Activated T-cell treated with anti-CD3 and anti-CD28 coated beads for 24 hours (primary cell): ENCODE measurements at places on chromosomes 16 and 17.

DNA sequence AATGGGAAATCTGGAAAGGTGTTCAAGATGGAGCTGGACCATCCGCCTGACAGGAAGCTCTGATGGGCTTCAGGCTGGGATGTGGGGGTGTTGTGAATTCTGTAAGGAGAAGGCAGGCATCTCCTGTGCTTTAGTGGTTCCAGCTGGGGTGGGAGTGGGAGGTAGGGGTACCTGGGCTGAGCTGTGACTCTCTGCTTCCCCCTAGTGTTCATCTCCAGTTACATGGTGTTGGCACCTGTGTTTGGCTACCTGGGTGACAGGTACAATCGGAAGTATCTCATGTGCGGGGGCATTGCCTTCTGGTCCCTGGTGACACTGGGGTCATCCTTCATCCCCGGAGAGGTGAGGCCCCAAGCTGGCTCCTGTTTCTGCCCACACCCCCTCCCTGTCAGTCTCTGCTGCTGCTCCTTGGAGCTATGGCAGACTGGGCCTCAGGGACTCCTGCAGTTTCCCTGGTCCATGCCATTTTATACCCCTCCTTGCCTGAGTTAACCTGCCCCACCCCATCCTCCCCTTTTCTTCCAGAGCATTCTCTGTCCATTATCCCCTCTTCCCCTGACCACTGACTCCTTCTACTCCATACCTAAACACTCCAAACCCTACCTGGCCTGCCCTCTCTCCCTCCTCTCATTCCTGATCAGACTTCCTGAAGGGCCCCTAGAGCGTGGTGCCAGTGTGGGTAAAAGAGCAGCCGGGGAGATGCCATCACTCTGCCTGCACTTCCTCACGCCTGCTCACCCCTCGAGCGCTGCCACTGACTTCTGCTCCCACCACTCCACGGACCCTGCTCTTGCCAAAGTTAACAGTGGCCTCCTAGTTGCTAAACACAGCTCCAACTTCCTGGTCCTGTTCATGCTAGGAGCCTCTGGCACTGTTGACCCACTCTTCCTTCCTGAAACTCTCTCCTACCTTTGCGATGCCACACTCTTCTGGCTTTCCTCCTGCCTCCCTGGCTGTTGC, 3.4 kb downstream of the SPNS1 start:
- DNase-seq = no peak

DNA sequence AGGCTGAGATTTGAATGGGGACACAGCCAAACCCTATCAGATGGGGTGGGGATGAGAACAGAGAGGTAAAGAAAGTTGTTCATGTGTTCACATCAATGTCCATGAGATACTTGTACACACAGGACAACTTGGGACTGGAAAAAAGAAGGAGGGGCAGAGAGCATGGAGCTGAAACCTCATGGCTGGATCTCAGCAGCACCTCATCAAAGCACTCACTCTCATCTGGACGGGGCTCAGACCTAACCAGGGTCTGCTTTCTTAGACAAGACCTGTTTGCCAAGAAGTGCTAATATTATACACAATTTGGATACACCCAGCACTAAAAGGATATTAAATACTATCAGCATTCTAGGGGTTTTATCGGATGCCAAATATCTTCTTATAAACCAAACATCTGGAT, 399.8 kb downstream of the SLC39A11 start:
- no peak for DNase-seq

DNA sequence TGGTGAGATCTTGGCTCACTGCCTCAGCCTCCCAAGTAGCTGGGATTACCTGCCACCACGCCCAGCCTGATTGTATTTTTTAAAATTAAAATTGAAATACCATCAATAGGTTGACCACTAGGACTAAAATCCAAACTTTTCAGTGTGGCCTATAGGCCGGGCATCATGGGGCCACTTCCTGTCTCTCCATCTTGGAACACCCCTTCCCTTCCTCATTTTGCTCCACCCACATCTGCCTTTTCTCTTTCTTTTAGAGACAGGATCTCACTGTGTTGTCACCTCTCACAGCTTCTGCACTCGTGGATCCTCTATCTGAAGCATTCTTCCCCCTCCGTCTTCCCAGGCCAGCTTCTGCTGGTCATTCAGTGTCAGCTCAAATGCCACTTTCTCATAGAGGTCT, 57.0 kb downstream of the BMERB1 start:
- DNase-seq = no peak

DNA sequence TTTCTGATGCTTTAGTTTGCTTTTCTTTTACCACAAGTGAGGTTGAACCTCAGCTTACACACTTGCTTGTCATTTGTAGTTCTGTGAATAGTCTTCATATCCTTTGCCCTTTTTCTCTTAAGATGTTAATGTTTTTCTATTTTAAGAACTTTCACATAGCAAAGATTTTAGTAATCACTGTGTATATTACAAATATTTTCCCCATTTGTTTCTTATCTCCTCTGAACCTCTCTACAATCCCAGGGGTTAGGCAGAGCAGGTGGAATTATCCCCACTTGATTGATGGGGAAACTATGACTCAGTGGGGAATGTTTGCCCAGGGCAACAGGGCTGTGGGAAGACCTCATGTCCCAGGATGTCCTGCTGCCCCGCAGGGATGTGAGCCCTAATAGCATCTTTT, 11.7 kb upstream of the MYH3 start:
- DNase-seq = no peak

GRCh38 chr17:10614536-10615155, 42.5 kb downstream of the MYH3 start:
- peak; percentile 11 for DNase-seq

GRCh38 chr17:8609910-8610309, 20.6 kb downstream of the MYH10 start:
- no peak for DNase-seq

DNA sequence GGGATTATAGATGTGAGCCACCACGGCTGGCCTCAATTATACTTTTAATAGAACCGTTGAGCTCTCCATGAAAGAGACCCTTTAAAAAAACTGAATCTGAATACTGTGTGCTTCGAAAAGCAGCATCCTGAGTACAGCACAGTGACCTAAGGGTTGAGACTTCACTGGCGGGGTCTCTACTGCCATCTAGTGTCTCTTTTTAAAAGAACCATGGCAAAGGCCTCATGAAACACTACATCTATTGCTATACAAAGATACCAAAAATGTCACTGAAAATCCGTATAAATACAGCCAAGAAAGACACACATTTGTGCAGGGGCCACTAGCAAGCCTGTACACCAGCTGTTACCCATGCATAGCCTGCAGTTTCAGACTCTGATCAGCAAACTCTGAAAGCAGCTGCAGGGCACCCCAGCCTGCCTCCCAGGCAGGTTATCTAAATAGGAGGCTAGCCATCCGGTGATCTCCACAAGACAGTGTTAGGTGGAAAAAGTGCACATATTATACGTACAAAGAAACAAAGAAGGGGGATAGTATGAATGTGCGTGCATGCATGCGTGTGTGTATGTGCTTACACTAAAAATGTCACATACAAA, 35.3 kb downstream of the NPLOC4 start:
- peak; percentile 7 for DNase-seq

- DNase-seq = no peak
Observed at GRCh38 chr16:27718201-27719105, 168.5 kb downstream of the KATNIP start.

DNA sequence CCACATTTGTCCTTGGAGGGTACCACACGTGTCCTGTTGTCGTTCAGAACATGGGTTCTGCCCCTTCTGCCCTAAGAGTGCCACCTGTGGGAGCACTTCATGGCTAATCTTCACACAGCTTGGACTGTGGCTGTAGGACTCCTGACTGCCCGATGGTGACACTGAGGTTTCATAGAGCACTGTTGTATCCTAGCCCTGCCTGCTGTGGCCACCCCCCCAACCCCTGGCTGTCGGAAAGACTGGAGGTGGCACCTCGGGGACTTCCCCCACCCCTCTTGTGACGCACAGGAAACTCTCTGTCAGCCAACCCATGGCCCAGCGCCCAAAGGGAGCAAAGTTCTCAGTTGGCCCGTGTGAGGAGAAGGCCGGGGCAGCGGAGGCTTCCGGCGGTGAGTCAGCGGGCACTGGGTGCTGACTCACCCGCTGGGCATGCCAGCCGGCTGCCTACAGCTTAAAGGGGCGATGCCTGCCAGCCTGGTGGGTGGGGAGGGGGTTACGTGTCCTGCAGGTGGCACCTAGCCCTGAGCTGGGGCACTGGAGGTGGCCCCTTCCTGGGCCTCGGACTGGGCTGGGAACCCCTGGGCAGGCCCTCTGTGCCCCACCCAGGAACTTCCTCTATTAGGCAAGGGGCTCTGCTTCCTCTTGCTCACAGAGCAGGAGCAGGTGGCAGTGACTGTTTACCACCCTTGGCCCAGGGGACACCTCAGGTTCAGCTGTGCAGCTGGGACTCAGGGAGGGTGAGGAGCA, 3.4 kb downstream of the MAP2K3 start:
- peak; percentile 96 for DNase-seq

DNA sequence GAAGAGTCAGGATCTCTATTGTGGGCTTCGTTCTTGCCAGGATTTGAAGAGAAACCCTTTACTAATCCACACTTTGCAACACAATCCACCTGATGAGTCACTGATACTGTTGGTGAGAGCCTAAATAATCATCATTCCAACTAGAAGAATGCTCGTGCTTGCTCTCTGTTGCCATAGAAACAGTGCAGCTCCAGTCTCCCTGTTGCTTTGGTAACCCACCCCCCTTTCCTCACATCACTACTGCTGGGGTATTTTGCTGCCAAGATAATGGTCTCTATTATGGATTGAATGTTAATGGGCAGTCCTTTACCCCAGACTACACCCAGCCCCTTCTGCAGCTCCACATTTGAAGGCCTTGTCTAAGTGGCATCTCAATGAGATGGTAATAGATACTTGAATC, 190.4 kb downstream of the ABCC12 start:
- no peak for DNase-seq

- DNase-seq = no peak
Observed at GRCh38 chr16:25177512-25177830, 39.3 kb upstream of the AQP8 start.

DNA sequence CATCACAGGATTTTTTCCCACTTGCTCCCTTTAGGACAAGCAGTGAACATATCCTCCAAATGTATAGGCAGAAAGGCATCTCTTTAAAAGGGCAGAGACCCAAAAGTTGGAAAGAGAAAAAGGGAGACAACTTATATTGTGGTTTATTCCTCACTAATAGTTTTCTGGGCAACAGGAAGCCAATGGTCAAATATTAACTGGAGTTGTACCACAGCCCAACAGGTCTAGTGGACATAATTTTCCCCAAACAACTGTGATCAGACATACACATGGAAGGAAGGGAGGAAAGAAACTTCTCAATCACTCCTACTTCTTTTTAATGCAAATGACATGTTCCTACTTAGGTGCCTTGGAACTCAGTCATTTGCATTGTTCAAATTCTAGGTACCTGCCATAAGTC, 78.4 kb downstream of the SOX9 start:
- DNase-seq = no peak

DNA sequence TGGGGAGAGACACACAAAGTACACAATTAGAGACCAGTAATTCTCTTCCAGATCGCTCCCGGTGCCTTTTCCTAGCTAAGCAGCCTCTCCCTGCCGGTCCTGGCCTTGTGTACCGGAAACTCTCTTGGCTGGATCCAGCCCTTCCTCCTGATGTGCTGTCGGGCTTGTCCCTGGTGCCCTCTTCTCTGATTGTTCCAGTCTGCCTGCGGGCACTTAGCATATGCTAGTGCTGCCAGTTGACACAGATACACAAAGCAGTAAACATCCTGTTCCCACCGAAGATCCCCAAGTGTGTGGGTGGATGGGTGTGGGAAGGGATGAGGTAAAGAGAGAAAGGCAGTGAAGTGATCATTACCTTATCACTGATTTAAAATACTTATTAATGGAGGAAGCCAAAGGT, 9.7 kb downstream of the HS3ST3B1 start:
- DNase-seq = no peak

DNA sequence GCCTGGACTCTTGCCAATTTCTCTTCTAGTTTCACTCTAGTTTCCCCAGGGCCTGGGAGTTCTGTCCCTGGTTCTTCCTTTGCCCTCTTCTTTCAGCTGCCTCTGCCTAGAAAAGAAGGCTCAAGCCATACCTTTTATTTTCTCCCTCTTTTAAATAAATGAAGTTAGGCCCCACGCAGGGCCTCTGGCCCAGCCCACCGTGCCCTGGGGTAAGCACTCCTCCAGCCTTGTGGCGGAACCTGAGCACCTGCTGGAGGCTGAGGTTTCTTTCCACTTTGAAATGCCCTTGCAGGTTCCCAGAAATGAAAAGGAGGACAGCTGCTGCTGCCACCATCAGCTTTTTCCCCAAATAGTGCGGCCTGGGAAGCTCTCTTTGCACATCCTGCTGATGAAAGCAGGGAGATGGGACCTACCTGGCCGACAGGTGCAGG, 139.4 kb downstream of the CCDC182 start:
- DNase-seq = no peak

- no peak for DNase-seq
Observed at GRCh38 chr16:58170223-58170622, 27.7 kb downstream of the CSNK2A2 start.

DNA sequence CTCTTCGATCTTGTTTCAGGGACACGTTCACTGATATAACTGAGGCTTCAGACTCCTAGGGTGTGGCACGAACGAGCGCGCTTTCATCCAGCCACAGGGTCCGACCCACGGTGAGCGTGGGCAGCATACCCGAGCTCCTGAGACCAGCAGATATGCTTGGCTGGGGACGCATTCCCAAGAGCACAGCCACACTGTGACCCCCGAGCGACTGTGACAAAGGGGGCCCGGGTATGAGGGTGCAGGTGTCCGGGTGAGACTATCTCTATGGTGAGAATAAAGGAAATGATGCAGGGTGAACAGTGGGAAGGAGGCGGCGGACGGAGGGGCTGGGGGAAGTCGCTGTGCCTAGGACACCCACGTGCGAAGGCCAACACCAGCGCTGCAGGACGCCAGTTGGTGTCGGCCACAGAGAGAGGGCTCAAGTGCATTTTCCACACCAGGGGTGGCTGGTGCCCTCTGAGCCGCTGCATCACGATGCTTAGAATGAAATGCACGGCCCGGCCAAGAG, 17.6 kb downstream of the RPH3AL start:
- no peak for DNase-seq

GRCh38 chr17:28399808-28400207, 6.2 kb downstream of the SLC46A1 start:
- DNase-seq = no peak

DNA sequence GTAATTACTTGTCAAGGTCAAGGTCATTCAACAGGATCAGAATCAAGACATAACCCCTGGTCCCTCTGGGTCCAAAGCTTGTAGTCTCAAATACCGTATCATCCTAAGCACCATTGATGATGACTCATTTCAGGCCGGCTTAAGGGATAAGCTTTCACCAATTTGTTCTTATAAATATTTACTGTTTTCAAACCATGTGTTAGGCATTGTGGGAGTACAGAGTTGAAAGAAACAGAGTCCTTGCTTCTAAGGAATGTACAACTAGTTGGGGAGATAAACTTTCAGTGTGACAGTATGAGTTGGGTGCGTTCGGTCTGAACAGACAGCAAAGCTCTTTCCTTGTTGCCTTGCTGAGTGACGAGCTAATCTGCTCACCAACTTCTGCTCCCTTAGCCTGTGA, 183.5 kb upstream of the MAF start:
- no peak for DNase-seq

- no peak for DNase-seq
Observed at GRCh38 chr17:80112471-80113032, 11.2 kb downstream of the GAA start.
